ENCODE measurements at places on chromosomes 7 and 10. TPM values are rescaled to one million over a fixed set of nuclear protein-coding genes. Genes with fewer than 3 reads are reported as not detected.

DNA sequence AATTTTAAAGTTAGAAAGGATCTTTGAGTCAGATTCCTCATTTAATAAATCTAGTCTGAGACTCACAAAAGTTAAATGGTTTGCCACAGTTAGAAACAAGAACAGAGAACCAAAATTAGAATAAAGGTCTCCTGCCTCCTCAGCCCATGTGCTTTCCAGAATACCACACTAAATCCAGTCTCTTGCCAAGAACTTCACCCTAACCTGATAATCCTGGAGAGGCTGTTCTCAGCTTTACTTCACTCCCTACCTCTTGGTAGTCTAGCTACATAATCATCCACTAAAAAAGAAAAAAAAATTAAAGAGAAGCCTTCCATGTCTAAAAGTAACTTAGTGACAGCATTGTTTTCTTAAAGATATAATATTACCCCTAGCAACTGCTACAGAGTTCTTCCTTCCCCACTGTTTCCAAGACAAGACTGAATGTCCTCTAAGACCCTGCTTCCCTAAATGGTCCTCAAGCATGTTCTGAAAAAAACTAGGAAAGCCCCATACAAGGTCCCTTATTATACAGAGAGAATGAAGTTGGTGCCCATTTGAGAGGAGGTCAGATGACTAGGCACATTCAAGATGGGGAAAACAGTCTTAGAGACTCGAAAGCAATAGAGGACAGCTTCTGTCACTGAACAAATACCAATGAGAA is 56.8 kb downstream of the ZNF438 start:
- peak overlapping the region; percentile 36 for H3K27ac ChIP-seq
- H3K4me1 ChIP-seq, result peaks cover 10% of the 10 kb centered on the region

DNA sequence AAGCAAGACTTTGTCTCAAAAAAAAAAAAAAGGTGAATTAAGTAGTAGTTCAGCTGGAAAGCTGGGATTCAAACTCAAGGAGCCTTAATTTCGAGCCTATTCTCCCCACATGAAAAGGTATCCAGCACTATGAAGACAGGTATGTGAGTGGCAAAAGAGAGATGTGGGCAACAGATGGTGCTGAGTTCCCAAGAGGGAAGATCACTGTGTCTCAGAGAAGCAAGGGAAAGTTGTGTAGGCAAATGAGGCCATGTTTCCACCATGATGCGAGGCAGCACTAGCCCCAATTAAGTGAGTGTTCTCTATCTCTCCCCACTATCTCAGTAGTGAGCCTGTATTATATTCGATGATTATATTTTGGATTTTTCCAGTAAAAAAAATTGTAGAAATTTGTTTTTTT is 19.8 kb upstream of the ST7 start:
- peaks cover 8% of the 10 kb centered on the region for H3K4me1 ChIP-seq
- H3K4me3 ChIP-seq, result no peak overlapping the region
- no peak overlapping the region for H3K27ac ChIP-seq
- DNase-seq, result no peak

DNA sequence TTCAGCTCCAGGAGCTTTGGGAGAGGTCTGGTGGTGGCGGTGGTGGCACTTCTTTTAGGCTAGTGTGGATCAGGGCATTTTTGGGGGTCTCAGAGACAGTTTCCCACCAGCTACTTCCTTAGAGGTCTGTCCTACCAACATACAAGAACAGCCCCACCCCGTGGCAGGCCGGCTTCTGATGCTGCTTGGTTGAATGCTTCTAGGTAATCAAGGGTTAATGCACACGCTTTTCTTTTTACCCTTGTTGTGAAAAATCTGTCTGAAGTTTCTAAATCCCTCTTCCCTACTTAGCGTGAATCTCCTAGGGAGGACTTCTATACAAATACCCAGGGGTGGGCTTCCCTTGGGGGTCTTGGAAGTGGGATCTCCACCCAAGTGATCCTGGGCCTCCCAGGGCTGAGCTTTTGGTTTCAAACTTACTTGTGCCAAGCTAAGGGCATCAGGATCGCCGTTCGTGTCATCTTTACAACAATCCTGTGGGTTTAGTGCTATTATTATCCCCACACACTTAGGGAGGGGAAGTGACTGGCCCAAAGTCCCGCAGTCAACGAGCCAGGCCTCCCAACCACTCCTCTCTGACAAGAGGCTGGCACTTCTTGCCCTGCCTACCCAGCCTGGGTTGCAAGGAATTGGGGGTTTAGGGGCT is 1.7 kb downstream of the SH2B2 start:
- no peak overlapping the region for H3K27ac ChIP-seq
- H3K27me3 ChIP-seq, result no peaks in the 10 kb centered on the region
- DNase-seq, result no peak
- no peaks in the 10 kb centered on the region for H3K4me1 ChIP-seq

GRCh38 chr7:44761207-44762161 is 12.8 kb downstream of the ZMIZ2 start:
- peaks cover 94% of the 10 kb centered on the region for H3K36me3 ChIP-seq
- no peaks in the 10 kb centered on the region for H3K4me1 ChIP-seq
- H3K27ac ChIP-seq, result peak overlapping the region; percentile 75
- no peaks in the 10 kb centered on the region for H3K27me3 ChIP-seq

GRCh38 chr10:110460111-110460809 is 37.4 kb upstream of the DUSP5 start:
- H3K4me3 ChIP-seq, result no peak overlapping the region
- no peaks in the 10 kb centered on the region for H3K4me1 ChIP-seq
- no peaks in the 10 kb centered on the region for H3K27me3 ChIP-seq

GRCh38 chr7:144118341-144118740 is 4.6 kb upstream of the OR2A14 start:
- no peaks in the 10 kb centered on the region for H3K27me3 ChIP-seq
- no peaks in the 10 kb centered on the region for H3K4me1 ChIP-seq
- no peaks in the 10 kb centered on the region for H3K36me3 ChIP-seq
- no peak overlapping the region for H3K4me3 ChIP-seq
- DNase-seq, result no peak

GRCh38 chr7:18464830-18465229 is 30.7 kb upstream of the HDAC9 start:
- no peaks in the 10 kb centered on the region for H3K27me3 ChIP-seq
- no peak overlapping the region for H3K27ac ChIP-seq
- no peaks in the 10 kb centered on the region for H3K36me3 ChIP-seq
- no peak for DNase-seq
- H3K4me1 ChIP-seq, result peaks cover 4% of the 10 kb centered on the region
- H3K4me3 ChIP-seq, result no peak overlapping the region

GRCh38 chr10:22259280-22259679 is 41.5 kb upstream of the EBLN1 start:
- H3K27me3 ChIP-seq, result no peaks in the 10 kb centered on the region
- no peaks in the 10 kb centered on the region for H3K36me3 ChIP-seq
- DNase-seq, result no peak
- H3K4me1 ChIP-seq, result no peaks in the 10 kb centered on the region
- no peak overlapping the region for H3K4me3 ChIP-seq
- H3K27ac ChIP-seq, result no peak overlapping the region

GRCh38 chr10:26455567-26456315 is 17.6 kb downstream of the APBB1IP start:
- no peak overlapping the region for H3K4me3 ChIP-seq
- no peaks in the 10 kb centered on the region for H3K36me3 ChIP-seq
- H3K27me3 ChIP-seq, result no peaks in the 10 kb centered on the region
- H3K4me1 ChIP-seq, result no peaks in the 10 kb centered on the region
- DNase-seq, result no peak

- no peaks in the 10 kb centered on the region for H3K36me3 ChIP-seq
- peaks cover 61% of the 10 kb centered on the region for H3K27me3 ChIP-seq
- peaks cover 25% of the 10 kb centered on the region for H3K4me1 ChIP-seq
- H3K4me3 ChIP-seq, result no peak overlapping the region
- no peak overlapping the region for H3K27ac ChIP-seq
These were observed 3.7 kb downstream of the PLXNA4 start for GRCh38 chr7:132572526-132572925.

DNA sequence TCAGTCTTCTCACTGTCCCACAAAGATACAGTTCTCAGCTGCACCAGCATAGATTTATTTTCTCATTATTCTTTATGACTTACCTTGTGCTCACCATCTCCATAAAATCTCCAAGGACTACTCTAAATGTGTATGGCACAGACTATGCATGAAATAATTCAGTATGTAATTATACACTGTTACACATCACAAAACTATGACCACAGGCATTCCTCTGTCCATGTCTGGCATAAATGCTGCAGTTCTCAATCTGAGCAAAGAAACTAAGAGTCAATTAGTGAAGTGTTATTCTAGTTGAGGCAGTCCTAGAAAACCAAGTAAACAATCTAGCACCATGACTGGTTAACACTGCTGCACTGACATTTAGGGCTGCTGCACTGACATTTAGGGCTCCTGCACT is 2.7 kb downstream of the CYCS start:
- H3K27ac ChIP-seq, result no peak overlapping the region
- no peak for DNase-seq
- peaks cover 18% of the 10 kb centered on the region for H3K4me1 ChIP-seq
- no peak overlapping the region for H3K4me3 ChIP-seq
- H3K27me3 ChIP-seq, result no peaks in the 10 kb centered on the region
- peaks cover 10% of the 10 kb centered on the region for H3K36me3 ChIP-seq

DNA sequence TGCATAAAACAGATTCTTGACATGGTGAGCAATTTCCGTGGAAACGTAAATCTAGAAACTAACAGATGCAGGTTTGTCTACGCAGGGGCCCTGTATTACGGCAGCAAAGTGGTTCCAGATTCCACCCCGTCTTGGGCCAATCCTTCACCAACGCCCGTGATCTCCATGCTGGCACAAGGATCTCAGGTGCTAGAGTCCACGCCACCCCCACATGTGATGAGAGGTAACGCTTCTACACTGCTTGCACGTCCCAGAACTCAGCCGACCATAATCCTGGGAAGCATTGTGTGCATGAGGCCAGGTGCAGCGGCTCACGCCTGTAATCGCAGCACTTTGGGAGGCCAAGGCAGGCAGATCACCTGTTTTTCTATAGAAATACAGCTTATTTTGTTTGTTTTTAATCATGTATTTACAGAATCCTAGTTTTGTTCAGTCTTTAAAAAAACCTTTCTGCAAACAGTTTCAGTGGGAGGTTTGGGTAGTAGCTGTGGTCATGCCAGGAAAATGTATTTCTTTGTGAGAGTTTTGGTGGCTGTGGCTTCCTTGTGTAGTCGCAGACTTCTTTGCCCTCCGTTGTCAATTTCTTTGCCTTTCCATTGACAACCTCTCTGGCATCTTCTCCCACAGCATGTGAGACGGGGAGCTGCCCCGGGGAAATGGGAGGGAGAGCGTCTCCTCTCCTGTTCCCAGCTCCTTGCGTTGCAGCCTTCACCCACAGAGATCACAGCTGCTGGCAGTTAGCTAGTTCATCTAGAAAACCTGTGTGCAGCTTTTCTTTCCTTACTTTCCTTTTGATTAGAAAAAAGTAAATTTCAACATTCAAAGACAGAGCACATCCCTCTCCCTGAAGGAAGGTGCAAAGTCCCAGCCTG is 35.7 kb downstream of the ITIH2 start:
- H3K4me3 ChIP-seq, result no peak overlapping the region
- DNase-seq, result no peak
- no peaks in the 10 kb centered on the region for H3K4me1 ChIP-seq
- H3K27ac ChIP-seq, result no peak overlapping the region

- no peak for DNase-seq
- no peak overlapping the region for H3K4me3 ChIP-seq
These were observed 83.6 kb downstream of the AOAH start for GRCh38 chr7:36640682-36641081.

- no peaks in the 10 kb centered on the region for H3K27me3 ChIP-seq
- no peak overlapping the region for H3K27ac ChIP-seq
- no peak for DNase-seq
- H3K4me1 ChIP-seq, result peaks cover 37% of the 10 kb centered on the region
- no peaks in the 10 kb centered on the region for H3K36me3 ChIP-seq
These were observed 201.6 kb downstream of the TAX1BP1 start for GRCh38 chr7:27941522-27941921.

DNA sequence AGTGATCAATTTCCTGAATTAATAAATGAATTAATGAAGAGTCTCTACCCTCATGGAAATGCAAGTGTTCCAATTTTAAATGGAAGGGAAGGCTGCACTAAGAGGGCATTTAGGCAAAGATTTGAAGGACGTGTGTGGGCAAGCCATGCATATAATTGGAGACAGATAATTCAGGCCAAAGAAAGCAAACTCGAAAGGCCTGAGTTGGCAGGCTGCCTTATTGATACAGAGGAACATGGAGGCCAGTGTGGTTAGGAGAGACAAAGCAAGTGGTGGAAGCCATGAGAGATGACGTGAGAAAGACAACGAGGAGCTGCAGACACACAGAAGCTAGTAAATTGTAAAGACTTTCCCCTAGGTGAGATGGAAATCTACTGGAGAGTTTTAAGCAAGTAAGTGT is 15.4 kb upstream of the PCLO start:
- no peaks in the 10 kb centered on the region for H3K36me3 ChIP-seq
- no peak for DNase-seq

- peaks cover 36% of the 10 kb centered on the region for H3K4me1 ChIP-seq
- peak overlapping the region; percentile 91 for H3K27ac ChIP-seq
- no peaks in the 10 kb centered on the region for H3K27me3 ChIP-seq
- DNase-seq, result no peak
- no peaks in the 10 kb centered on the region for H3K36me3 ChIP-seq
These were observed 2.5 kb upstream of the AVPI1 start for GRCh38 chr10:97689559-97690020.

DNA sequence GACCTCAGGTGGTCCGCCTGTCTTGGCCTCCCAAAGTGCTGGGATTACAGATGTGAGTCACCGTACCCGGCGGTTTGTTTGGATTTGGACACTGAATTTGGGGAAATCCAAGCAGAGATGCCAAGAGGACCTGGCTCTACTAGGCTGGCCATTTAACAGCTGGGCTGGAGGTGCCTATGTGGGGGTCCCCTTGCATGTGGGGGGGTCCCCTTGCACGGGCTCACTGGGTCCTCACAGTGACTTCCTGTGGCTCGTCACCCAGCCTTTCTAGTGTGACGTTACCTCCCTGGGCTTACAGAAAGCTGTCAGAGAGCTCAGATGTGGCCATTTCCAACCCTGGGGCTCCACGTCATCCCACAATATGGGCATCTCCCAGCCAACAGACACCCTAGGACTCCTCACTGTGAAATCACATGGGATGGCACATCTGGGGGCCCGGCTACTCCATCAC is 49.3 kb upstream of the GNA12 start:
- no peak overlapping the region for H3K4me3 ChIP-seq
- no peaks in the 10 kb centered on the region for H3K4me1 ChIP-seq
- no peak for DNase-seq
- no peak overlapping the region for H3K27ac ChIP-seq
- H3K27me3 ChIP-seq, result peaks cover 11% of the 10 kb centered on the region
- H3K36me3 ChIP-seq, result no peaks in the 10 kb centered on the region

GRCh38 chr10:44419790-44420549 is 35.1 kb upstream of the CXCL12 start:
- H3K4me1 ChIP-seq, result no peaks in the 10 kb centered on the region
- no peak overlapping the region for H3K27ac ChIP-seq
- no peaks in the 10 kb centered on the region for H3K36me3 ChIP-seq

- H3K27me3 ChIP-seq, result no peaks in the 10 kb centered on the region
- H3K4me3 ChIP-seq, result no peak overlapping the region
- DNase-seq, result no peak
- H3K4me1 ChIP-seq, result no peaks in the 10 kb centered on the region
These were observed 192.1 kb upstream of the MGMT start for GRCh38 chr10:129274748-129275474.

GRCh38 chr10:31031558-31032257 is at the start of gene ZNF438:
Gene ZNF438, minus strand, starts transcription at chr10:31031865. Its CDS starts 154,831 bp downstream, at chr10:30877034.
- H3K4me3 ChIP-seq, result peak within 1 kb of the TSS; percentile 57
- DNase-seq, result peak; percentile 98
- H3K27me3 ChIP-seq, result no peaks in the 10 kb centered on the region
- no peaks in the 10 kb centered on the region for H3K36me3 ChIP-seq

Gene GHRHR
- not detected for polyA plus RNA-seq

Gene PRPS1L1
- not detected for polyA plus RNA-seq

Gene COMTD1
- polyA plus RNA-seq, result 147 TPM

Gene LRRC61
- 4.4 TPM for polyA plus RNA-seq

Gene TEX36
- polyA plus RNA-seq, result not detected

Gene DNAJC2
- 20.8 TPM for polyA plus RNA-seq

Gene FAM25C
- polyA plus RNA-seq, result not detected

Gene CHAT
- polyA plus RNA-seq, result not detected

Measured in sigmoid colon (tissue), 7 donors.